ENCODE measurements at places on chromosomes 3 and 15.

GRCh38 chr3:31249545-31249944 lies 283.2 kb upstream of the STT3B start:
- no peak for DNase-seq

DNA sequence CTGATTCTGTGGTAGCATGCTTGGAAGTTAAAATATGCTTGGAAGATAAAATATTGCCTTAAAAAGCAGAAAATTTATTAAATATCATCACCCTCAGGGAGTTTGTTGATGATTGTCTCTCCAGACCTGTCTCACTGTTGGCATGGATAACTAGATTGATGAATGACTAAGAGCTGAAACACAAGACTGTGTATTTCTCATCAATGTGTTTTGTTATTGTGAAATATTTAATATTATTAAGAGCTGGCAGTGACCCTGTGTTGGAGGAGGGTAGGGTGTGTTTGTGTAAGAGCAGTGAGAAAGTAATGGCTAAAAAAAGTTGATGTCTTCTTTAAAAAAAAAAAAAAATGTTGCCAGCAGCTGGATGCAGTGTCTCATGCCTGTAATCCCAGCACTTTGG lies 82.2 kb downstream of the ITPR1 start:
- no peak for DNase-seq

- no peak for DNase-seq
These were observed 75.1 kb upstream of the VGLL4 start for GRCh38 chr3:11718637-11719405.

- DNase-seq: no peak
These were observed 90.6 kb downstream of the POLR2M start for GRCh38 chr15:57797110-57797509.

DNA sequence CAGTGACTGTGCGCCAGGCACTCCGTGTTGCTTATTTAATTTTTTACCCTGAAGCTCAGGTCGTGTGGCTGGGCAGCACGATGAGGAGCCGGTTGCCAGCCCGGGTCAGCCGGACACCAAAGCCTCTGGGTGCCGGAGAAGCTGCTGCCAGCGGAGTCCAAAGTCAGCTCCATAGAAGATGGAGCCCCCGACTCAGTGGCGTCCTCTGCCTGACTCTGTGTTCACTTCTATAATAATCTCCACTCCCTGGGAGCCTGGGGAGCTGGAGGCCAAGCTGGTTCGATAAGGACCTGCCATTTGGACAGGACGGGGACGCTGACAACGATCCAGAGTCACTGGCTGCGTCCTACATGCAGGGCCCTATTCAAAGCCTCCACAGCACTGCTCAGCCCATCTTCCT lies 78.6 kb downstream of the VGLL4 start:
- DNase-seq: no peak

DNA sequence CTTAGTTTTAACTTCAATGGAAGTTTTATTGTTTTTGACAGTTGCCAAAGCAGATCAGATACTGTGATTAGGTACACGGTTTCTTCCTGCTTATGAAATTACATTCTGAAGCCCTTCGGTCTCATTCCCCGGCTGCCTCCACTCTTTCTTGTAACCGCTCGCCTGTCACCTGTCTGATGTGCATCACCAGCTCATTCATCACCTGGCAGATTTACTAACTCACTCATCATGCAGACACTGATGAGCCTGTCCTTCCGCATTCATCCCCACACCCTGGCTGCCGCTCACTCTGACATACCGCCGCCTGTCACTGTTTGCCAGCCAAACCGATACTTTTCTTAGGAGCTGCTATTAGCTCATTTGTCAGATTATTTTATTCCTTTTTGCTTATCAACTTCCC lies 82.8 kb upstream of the NSMCE3 start:
- no peak for DNase-seq

GRCh38 chr15:88606070-88606794 lies 14.9 kb upstream of the AEN start:
- DNase-seq: no peak
